ENCODE measurements at places on chromosomes 12 and 14.

DNA sequence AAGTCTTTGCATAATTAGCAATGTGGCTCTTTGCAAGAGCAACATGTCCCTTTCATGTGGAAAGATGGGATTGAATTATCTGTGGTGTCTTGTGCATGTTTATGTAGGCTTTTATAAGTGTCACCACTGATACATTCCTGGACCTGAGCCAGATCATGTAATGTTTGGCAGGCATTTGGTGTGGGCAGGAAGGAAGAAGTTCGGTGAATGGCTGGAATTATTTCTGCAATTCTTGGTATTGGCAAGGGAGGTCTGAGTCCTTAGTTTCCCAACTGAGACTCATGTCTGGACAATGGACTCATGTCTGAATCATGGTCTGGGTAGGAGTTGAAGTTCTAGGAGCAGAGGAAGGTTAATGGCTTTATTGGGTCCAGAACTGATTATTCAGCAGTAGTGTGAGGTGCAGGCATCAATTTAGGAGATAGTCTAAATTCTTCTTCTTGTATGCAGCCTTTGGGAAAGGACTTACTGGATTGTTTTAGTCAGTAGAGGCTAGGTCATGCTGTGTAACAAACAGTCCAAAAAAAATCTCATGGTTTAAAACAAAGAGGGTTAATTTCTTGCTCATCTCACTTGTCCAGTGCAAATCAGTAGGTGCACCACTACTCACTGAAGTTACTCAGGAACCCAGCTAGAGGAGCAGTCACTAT lies 186.5 kb upstream of the LHX5 start:
- DNase-seq = no peak

- no peak for DNase-seq
These were observed 67.9 kb upstream of the LIN7A start for GRCh38 chr12:81005606-81006005.

DNA sequence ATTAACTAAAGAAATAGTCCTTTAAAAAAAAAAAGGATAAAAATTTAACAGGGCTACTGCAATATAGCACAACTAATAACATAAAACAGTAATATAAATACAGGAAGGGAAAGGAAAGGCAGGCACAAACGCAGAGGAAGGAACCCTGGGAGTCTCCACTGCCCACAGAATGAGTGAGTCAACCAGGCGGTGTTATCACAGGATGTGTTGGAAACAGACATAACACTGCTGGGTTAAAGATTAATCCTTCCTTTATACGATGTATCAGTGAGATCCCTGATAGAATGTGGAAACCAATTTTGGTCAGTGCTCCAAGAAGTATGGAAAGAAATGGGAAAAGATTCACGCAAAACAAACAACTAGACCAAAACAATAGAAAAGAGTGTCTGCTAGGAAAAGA lies 47.9 kb downstream of the FGD6 start:
- no peak for DNase-seq

- no peak for DNase-seq
These were observed 4.8 kb downstream of the ELK3 start for GRCh38 chr12:96198965-96199364.

DNA sequence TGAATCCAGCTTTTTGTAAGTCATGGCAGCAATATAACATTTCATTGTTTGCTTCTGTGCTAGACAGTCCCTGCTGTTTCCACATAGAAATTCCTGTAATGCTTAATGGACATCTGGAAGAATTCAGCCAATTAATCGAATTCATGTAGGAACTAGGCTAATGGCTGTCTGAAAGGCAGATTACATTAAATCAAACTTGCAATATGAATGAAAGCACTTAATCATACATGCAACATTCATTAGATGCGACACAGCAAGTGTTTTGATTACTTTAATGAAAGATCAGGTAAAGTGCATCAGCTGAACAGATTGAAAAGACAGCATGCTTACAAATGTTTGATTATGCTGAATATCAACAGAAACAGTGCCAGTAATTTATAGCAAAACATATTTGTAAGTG lies 24.1 kb upstream of the INSM2 start:
- DNase-seq = no peak

DNA sequence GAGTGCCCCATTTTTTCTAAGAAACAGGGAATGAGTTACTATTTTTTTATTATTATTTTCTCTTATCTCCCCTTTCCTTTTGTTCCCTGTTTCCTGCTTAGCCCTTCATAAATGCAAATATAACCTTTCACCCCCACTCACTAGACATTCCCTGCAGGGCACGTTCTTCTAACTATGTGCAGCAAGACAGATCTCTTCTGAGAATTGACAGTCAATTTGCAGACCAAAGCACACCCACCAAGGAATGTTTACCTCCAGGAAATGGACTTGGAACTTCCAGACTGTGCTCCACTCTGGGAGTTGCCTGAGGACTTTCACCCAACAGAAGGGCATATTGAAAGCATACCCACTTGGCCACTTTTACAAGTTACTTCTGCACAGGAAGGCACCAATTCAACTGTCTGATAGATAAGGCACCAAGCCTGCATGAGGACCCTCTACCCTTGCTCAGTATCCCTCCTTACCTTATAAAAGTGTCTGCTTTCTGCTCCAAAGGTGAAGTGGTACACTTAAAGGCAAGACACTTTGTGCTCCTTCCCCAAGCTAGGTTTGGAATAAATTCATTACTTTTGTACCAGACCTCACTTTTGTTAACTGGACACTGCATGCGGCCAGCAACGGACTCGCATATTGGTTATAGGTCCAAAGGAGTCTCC lies 6.5 kb downstream of the TAS2R19 start:
- no peak for DNase-seq

DNA sequence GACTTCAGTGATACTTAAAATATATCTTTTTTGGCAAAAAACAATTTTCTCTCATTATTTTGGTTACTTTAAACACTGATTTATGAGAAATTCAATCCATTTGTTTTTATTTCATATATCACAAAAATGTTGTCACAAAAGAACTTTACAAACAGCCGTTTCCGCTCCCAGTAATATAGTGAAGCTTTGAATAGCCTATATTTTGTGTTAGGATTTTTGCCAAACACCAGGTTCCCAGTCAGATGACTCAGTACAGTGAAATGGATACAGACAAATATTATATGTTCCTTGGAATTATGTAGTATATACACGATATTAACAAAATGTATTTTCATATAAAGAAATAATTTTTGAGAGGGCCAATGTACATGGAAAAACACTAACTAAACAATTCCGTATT lies 411.1 kb downstream of the CCER1 start:
- DNase-seq = no peak

- no peak for DNase-seq
These were observed 218.0 kb downstream of the ZFP36L1 start for GRCh38 chr14:68574906-68575305.

DNA sequence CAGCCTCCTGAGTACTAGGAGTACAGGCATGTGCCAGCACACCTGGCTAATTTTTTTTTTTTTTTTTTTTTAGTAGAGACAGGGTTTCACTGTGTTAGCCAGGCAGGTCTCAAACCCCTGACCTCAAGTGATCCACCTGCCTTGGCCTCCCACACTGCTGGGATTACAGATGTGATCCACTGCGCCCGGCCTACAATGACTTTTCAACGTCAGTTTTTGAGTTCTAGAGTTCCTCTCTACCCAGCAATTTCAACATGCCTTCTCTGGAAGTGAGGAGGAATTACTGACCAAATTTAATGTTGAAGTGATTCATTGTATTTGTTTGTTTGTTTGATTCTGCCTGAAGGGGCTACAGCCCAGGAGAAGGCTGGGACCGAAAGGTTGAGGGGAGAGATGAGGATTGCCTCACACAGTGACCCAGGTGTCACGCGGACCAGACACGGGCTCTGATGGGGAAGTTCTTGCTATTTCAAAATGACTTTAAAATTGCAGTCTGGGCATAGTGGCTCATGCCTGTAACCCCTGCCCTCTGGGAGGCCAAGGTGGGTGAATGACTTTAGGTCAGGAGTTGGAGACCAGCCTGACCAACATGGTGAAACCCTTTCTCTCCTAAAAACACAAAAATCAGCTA lies 8.6 kb upstream of the DENR start:
- no peak for DNase-seq
